Stimulated activated effector memory CD8-positive, alpha-beta T cell treated with anti-CD3 and anti-CD28 coated beads, Interleukin-12 subunit alpha, Interleukin-12 subunit beta, amount 100 ng/mL, for 72 hours (primary cell): ENCODE measurements at places on chromosomes 4 and X.
A peak's percentile ranks its signal among the peaks of the same experiment; 100 is the strongest.

- DNase-seq = no peak
Measured at GRCh38 chr4:183388021-183388420, 56.4 kb upstream of the CDKN2AIP start.

DNA sequence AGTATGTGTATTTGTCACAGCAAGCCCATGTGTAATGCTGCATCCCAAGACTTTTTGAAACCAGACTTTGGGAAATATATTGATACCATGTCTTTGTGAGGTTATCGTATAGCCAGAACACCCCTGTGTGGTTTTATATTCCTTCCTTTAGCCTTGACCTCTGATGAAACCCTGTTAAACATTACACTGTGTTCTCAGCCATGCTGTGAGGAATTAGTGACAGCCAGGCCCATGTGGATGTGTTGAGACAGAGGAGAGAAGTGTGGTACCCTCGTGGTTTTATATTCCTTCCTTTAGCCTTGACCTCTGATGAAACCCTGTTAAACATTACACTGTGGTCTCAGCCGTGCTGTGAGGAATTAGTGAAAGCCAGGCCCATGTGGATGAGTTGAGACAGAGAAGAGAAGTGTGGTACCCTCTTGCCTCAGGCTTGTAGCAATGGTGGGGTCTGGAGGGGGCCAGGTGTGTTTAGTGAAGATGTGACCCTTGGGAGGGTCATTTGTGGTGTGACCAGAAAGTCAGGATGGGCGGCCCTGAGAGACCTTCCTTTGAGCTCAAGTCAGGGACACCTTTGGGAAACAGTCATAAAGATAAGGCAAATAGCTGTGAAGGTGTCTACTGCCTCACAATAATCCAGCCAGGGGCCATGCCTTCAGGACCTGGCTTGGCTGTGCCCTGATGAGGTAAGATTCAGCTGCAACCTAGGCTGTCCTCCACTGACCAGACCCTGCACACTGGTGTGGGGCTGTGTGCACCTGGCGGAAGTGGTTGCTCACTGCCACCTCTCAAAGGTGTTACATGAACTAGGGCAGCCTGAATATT lies 110.0 kb downstream of the IRF2 start:
- DNase-seq = no peak

GRCh38 chr4:111512081-111512783 lies 633.0 kb upstream of the FAM241A start:
- DNase-seq = no peak

DNA sequence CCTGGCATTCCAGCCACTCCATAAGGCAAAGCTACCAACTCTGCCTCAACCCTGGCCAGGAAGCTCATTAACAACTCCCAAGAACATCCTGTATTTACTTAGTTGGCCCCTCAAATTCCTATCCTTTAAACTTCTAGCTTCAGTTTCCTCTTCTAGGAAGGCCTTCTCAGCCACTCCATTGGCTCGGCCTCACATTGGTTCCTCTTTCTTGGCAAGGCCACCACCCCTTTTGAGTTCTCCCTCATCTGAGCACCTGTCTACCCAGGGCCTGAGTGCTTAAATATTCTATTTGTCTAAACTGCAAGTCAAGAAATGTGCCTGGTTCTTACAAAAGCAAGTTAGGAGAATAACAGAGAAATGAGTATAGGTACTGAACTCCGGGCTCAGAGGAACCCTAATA lies 10.0 kb downstream of the SMC1A start:
- no peak for DNase-seq

DNA sequence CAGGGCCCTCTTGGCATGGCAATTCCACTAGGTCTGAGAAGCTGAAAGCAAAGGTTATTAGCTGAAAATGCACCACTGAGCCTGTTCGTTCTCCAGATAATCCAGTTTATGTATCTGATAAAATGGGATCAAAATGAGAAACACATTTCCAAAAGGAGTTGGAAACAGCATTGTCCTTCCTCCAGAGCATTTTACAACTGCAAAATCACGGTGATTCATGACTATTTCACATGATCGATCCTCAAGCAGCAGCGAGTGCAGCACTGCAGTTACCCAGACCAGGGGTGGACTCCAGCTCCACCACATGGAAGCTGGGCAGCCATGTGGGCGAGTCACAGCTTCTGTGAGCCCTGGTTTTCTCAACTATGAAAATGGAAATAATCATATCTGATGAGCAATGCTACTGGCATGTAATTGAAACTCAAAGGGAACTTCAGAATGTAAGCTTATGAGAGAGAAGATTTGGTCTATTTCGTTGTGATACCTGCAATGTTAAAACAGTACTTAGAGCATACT lies 78.7 kb upstream of the MSX1 start:
- DNase-seq = no peak

DNA sequence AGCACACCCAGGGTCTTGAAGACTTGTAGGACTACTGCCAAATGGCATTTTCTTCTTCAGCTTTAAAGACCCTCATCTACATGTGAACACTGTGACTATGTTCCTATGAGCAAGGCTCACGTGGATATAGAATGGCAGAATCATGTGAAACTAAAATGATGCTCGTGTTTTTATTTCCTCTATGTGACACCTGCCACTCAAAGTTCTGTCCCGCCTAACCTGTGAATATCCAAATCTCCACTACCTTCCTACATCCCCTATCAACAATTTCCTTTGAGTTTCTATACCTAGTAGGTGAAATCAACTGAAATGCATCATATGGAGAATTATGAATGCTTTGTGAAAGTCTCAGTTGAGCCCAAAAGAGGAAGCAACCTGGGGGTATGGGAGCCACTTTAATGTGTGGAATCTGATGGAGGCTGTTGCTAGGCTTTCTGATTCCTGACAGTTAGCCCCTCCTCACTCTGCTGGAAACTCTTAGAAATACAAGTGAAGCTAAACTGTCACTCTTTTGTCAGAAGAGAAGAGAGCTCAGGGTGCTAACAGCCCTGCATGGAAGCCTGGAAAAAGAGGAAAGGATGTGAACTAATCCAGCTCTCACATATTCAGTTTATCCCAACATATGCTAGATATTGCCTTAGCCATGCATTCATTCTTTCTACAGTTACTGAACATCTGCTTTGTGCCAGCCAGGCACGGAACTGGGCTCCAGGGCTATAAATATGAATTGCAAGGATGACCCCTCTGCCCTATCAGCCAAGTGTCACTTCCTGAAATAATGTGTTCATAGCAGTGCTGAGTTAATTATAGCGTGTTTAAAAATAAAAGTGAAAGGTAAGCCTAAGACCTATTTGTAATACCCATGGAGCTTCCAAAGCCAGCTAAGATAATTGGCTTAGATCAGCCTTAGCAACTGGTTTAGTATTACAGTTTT lies 11.0 kb downstream of the LHFPL1 start:
- DNase-seq = no peak

GRCh38 chr4:76790377-76790776 lies 107.6 kb downstream of the SOWAHB start:
- no peak for DNase-seq

- no peak for DNase-seq
Measured at GRCh38 chr4:163866728-163867315, 372.3 kb downstream of the TMA16 start.

GRCh38 chr4:176448761-176449160 lies 129.0 kb downstream of the SPCS3 start:
- DNase-seq = no peak

- DNase-seq = no peak
Measured at GRCh38 chr4:108644237-108644636, 6.2 kb upstream of the OSTC start.

DNA sequence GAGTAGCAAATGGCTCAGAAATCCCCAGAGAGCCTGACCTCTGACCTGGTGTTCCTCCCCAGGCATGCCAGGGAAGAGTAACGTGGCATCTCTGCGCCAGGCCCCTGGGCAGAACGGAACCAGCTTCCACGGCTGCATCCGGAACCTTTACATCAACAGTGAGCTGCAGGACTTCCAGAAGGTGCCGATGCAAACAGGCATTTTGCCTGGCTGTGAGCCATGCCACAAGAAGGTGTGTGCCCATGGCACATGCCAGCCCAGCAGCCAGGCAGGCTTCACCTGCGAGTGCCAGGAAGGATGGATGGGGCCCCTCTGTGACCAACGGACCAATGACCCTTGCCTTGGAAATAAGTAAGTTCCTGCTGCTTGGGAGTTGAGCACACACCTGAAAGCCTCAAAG lies 83.4 kb upstream of the PACRGL start:
- DNase-seq = no peak

DNA sequence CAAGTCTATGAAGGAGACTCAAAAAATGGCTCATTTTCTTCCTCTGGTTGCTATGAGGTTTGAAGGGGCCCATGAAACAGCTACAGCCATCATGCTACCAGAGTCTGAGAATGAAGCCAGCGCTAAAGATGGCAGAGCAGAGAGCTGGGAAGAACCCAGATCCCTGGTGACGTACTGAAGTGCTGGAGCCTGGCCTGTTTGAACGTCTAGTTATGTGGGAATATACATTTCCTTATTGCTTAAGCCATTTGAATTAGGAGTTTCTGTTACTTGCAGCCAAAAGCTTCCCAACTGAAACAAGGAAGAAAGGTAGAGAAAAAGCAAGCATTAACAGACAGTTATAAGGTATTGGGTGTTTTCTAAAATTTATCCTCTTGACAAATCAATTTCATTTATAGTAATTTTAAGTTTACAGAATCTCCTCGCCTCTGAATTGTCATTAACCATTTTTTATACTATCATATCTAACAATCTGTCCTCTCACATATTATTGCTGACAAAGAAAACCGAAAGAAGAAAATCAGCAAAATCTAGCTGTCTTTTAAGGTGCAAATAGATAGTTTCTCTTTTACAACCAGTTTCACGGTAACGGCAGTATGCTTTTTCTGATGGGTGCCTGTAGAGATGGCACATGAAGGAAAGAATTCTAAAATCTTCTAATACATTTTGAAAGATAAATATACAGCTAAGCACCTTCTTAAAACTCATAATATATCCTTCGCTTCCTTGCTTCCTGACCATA lies 8.9 kb upstream of the COQ2 start:
- DNase-seq = no peak

DNA sequence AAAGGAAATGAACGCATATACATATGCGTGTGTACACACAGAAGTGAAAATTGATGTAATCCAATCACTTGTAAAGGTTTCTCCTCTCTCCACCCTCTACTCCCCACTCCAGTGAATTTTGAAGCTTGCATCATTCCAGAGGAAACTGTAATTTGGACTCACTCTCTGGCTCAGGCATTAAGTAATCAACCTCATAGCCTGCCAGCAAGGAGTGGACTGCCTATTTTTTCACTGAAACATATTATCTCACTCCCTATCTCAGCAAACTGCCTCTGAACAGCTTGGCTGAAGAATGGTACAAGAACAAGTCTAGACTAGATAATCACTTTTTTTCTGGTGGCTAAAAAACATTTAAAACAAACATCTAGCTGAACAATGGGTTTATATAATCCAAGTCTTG lies 124.2 kb downstream of the C4orf51 start:
- DNase-seq = no peak

DNA sequence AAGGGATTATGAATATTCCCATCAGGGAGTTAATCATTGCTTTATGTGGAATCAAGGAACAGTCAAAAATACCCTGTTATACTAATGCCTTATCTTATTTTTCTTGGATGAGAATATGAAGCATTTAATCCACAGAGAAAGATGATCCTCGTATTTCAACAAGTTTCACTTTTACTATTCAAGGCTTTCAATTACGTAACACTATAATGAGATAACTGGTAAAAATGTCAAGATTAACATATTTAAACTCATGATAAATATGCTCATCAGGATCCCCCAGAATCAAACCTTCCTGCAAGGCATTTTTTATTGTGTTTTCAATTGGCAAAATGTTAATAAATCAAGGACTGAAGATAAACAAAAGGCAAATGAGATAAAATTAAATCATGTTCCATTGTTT lies 5.1 kb downstream of the ZXDA start:
- no peak for DNase-seq

GRCh38 chrX:1466971-1467561 lies 14.4 kb upstream of the ASMTL start:
- DNase-seq = peak; percentile 81

GRCh38 chr4:6217716-6218381 lies 17.5 kb upstream of the JAKMIP1 start:
- no peak for DNase-seq

- no peak for DNase-seq
Measured at GRCh38 chr4:31692399-31692940, 972.3 kb downstream of the PCDH7 start.

DNA sequence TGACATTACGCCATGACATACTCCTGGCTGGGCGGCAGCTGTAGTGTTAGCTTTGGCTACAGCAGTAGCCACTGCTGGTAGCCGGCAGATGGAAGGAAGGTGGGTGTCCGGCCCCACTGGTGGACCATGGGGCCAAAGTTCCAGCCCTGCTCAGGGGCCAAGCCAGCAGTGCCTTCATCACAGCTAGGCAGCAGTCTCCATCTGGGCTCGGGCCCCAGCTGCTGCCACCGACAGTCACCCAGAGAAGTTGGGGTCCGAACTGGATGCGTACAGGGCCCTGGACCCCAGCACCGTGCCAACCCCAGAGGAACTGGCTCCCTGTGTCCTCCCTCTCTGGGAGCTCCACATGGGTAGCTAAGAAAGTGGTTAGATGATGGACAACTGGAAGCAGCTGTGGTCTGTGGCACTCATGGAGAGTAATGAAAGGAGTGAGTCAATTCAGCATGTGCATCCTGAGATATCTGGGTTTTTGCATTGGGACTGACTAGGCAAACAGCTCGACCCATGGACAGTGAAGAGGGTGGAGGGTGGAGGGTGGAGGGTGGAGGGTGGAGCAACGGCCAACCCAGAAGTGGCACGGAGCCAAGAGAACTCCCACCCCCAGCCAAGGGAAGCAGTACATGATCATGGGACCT lies 366.6 kb upstream of the GRIA3 start:
- no peak for DNase-seq

DNA sequence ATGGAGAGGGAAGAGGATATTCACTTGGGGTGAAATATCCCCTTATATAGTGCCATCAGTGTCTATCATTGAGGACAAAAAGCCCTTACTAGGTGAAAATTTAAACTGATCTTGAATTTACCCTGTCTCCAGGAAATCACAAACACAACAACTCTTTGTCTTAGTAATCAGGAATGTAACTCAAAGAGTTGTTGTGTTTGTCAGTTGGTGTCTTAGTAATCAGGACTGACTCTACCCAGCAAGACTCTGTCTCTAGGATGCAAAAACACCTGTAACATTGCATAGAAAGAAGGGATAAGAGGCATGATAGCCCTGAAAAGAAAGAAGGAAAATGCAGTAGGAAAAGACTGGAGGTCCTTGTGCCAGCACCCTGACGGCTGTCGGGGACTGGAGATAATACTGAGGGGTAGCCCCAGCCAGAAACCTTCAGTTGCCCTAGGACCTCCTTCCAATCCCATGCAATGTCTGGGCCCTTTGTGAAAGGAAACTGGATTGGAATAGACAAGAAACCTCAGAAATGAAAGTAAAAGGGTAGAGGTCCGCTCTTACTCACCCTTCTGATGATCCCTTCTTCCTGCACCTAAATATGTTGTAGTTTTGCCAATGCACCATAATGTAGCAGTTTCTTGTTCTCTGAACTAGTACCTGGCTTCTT lies 45.3 kb downstream of the HMGB2 start:
- no peak for DNase-seq

DNA sequence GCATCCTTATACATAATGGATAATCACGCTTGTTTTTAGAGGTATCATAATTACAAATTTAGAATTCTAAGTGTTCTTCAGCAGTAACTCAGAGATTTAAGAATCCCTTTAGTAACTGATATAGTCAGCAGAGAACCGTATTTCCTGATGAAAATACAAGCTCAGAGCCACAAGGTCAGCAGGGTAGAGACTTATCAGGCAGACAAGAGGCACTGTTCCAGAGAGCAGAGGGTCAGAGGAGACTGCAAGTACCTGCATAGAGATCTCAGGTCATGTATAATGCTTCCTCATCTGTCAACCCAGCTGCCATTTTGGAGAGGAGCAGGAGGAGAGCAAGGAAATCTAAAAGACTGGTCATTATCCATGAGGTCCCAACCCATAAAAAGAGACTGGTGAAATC lies 787.1 kb upstream of the FTHL17 start:
- no peak for DNase-seq
